ENCODE measurements at places on chromosomes 11 and 22.
A peak's percentile ranks its signal among the peaks of the same experiment; 100 is the strongest.

GRCh38 chr11:60240662-60241061 lies 2.3 kb downstream of the MS4A4E start:
- DNase-seq, result no peak

DNA sequence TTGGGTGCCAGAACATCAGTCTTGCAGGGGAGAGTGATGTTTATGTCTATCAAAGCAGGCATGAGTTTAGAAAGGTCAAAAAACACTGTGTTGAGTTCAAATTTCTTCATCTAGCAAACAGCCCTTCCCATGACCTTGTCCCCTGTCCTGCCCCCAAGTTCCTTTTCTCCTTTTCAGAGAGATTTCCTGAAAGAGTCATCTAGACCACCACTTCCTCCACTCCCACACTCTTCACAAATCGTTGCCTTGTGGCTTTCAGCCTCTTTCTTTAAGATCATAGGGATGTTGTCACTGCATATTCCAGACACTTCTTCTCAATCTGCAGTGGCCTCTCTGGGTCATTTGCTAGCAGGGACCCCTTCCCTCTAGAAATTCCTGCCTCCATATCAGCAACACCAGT lies 290.5 kb downstream of the TENM4 start:
- DNase-seq, result no peak

DNA sequence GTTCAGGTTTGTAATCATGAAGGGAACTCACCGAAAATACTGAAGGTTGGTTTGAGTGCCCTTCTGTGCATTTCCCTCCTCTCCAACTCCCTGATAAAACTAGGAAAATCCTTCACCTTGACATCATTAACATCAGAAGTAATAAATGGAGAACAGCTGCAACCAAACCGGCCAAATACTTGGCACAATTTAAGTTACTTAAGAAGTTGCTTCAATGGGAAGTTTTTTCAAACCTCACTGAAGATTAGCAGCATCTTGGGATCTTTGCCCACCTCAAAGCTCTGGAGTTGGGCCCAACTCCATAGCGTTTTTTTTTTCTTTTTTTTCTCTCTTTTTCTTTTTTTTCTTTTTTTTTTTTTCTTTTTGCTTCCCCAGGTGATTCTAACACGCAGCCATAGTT lies 784.8 kb downstream of the KCNA4 start:
- DNase-seq, result no peak

DNA sequence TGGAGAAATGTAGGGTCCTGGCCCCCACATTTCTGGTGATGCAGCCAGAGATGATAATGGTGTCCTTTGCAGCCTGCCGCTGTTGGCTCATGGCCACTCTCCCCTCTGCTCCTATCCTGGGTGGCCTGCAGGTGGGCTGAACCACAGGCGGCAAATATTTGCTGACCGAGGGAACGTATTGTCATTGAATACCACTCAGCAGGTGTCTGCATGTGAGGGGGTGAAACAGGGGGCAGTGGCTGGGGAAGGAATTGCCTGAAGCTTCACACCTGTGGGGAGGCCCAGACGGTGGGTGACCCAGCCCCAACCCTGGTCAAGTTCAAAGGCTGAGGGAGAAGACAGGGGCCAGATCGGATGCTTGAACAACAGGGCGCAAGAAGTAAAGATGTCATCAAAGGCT lies 73.3 kb upstream of the WNT11 start:
- no peak for DNase-seq

DNA sequence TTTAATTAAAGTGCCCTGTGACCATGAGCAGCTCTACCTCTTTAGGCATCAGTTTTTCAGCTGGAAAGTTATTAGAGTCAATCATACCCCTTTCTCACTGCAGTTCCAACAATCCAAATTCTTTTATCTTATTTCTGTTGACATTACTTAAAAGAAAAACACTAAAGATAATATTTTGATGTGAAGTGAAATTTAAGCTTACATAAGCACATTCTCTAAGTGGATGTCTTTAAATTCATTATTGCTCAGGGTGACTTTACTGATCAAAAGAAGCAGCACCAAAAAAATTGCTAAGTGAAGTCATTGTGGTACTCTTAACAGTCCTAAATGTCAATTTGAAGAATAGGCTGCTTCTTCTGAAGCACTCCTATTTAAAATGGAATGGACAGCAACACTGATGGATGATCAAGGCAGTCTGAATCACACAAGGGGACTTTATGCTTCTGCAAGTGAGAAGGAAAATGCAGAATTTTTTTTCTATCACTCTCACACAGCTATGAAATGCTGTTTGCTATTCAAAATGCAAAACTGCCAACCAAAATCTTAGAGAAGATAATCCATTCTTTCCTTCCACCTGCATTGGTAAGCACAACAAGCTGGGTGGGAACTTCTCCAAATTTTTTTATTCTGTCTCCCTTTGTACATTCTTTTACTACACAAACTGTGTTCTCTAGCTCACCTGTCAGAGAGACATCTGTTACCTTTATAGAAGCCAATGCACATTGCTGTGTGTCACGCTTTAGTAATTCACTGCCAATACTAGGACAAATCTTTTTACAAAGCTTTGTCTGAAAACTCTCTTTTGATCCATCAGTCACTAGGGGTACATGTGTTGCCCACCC lies 179.9 kb downstream of the GRIA4 start:
- no peak for DNase-seq

DNA sequence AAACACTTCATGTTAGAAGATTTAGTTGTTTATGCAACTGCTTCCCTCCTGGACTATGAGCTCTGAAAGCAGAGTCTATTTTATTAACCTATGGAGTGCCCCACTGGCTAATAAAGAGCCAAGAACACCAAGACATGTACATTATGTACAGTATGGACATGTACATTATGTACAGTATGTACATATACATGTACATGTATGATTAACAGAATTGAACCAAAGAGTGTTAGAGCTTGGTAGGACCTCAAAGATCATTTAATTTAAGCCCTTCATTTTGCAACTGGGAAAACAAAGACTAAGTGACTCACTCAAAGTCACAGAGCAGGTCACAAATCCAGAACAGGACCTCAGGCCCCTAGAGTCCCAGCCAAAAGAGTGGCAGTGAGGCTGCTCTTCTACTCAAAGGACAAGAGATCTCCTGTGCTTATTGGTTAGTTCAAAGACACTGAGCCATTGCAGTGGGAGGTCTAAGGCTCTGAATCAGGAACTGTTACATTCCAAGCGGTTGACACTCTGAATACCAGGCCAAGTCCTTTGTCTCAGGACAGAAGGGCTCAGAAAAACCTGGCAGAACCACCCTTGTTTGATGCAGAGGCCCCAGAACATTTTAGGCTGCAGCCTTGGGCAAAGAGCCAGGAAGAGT lies 103.8 kb downstream of the FAM168A start:
- DNase-seq, result no peak

DNA sequence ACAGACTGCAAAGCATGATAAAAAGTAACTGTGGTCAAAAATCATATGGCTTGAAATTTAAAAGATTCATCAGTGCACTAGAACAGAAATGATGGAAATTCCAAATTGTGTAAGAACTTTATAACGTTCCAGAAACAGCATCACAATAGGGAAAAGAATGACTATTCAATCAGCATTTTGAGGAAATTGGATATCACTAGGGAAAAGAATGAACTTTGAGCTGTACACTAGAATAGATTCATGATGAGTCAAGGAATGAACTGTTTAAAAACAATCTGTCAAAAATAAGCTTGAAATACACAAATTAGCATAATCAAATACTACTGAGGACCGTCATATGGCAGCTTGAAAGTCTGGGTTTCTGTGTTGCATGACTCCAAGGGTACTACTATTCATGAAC lies 20.5 kb upstream of the HEPHL1 start:
- DNase-seq, result no peak

DNA sequence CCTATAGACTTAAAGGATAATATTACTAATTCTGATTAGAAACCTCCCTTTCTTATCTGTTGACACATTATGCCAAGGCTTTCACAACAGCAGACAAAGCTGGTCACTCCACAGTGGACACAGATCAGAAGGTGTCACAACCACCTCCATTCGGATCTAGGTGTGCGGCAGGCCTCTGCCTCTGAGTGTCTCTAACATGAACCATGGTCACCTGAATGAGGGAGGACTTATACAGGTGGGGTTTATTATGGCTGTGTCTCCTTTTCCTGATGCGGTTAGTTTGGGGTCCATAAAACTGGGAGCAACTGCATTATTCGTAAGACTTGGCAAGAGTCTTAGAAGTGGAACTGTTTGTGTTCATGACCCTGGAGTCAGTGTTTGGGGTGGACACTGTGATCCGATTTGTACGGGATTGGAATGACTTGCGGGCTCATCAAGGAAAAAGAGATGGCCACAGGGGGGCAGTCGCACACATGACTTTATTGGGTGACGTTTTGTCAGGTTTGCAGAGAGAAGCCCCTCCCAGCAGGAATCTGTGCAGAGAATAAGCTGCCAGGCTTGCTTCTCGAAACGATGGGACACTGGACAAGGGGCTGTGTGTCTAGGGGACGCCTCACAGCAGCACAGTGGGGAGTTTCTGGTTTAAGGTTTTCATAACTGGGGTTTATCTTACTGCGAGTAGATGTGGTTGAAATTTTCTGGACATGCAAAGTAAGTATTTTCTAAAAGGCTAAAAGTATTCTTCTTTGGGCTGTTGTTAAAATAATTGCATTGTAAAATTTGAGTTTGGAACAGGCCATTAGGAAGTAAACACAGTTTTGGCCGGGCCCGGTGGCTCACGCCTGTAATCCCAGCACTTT lies 90.6 kb downstream of the GAB4 start:
- peak; percentile 37 for DNase-seq

DNA sequence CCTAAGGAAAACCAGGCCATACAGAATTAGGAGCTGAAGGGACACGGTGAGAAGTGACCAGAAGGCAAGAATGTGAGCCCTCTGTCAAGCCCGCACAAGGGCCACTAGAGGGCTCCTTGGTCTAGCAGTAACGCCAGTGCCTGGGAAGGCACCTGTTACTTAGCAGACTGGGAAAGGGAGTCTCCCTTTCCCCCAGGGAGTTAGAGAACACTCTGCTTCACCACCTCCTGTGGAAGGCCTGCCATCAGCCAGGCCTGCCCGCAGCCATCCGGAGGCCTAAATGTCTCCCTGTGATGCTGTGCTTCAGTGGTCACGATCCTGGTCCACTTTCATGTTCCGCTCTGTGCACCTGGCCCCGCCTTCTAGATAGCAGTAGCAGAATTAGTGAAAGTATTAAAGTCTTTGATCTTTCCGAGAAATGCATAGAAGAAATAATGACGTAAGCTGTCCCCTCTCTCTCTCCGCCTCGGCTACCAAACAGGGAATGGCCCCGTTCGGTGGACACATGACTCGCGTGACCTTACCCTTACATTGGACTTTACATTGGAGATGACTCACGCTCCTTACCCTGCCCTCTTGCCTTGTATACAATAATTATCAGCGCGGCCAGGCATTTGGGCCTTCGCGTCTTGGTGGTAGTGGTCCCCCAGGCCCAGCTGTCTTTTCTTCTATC lies 10.7 kb upstream of the GSTP1 start:
- no peak for DNase-seq

GRCh38 chr22:24140357-24140756 lies 40.9 kb upstream of the SUSD2 start:
- DNase-seq, result no peak

- DNase-seq, result no peak
These were observed 3.2 kb downstream of the FUT4 start for GRCh38 chr11:94546886-94547285.
